GM10248 (cell line): ENCODE measurements at places on chromosomes 3 and 15.

- no peak for DNase-seq
Observed at GRCh38 chr3:134938029-134938525, 143.0 kb downstream of the EPHB1 start.

GRCh38 chr3:28244491-28244890, 3.1 kb downstream of the CMC1 start:
- DNase-seq, result no peak

- no peak for DNase-seq
Observed at GRCh38 chr3:111872979-111873378, 13.9 kb downstream of the PHLDB2 start.

DNA sequence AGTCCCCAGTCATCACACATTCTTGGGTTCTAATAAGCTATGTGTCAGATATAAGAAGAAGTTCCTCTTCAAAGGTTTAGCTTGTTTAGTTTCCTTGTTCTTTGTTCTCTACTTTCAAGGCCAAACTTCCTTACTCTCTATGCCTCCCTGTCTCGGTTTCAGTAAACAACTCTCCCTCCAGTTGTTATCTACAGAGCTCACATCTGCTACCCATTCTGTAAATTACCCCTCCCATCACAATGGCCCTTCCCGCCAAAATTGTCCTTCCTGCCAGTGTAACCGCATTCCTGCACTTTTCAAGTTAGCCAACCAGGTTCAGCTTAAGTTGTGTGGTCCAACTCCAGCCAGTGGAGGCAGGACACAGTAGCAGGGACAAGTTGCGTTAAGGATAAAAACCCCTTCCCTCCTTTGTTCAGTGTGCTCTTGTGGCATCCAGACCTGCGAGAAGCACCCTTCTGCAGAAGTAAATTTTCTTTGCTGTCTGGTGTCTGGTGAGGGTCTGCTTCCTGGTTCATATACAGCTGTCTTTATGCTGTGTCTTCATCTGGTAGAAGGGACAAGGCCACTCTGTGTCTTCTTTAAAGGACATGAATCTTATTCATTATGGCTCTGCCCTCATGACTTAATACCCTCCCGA, 342.1 kb upstream of the GRM7 start:
- DNase-seq, result no peak

DNA sequence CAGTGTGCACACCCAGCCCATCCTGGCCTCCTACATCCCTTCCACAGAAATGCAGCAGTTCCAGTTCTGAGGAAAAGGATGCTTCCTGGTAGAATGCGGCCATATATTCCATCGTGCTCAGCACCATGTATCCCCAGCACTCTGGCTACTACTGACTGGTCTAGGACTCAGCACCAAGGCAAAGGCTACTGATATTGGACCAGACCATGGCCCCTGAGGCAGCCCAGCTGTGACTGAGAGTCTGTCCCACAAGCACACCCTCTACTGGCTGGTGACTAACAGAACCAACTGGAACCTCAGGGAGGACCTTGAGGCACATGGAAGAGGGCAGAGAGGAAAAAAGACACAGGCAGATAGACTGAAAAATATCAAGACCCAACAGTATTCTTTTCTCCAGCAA, 30.0 kb downstream of the TARS3 start:
- no peak for DNase-seq

DNA sequence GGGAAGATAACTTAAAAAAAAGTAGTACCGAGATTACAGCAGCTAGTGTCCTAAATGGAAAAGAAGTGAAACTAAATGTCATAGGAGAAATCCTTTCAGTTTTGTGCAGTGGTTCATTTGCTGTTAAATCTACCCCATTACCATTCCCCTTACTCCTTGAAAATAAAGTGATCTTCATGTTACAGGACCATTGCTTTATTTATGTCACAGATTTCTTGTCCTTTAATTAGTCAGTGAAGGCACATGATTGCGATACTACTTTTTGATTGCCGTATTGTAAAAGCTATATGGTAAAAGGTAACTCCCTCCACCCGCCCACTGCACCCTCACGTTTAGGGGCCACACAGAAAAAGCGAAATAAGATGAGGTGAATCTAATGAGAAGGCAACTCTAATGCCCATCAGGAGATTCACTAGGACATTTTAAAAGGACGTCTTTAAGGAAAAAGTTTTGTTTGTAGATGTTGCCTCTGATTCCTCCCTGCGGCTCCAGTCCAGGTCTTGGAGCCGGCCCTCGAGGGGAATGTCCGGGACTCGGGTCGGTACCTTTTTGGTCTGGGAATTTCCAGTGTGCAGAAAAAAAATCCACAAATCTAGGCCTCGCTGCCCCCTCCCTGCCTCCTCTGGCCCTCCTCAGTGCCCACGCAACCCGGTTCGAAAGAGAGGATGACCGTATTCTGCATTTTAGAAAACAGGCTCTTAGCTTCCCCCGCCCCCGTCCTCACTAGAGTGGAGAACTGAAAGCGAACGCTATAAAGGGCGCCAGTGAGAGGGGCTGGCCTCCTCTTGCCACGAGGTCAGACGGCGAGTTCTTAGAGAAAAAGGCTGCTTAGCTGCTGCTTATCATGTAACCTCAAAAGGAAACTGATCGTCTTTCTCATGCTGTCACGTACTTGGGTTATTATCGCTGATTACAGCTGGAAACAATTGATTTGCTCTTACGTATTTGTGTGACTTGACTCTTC, 21.8 kb upstream of the NFKBIZ start:
- DNase-seq, result peak; percentile 80

- DNase-seq, result no peak
Observed at GRCh38 chr15:85356276-85356675, 24.1 kb upstream of the AKAP13 start.

- DNase-seq, result no peak
Observed at GRCh38 chr3:103847081-103848062, 1412.6 kb downstream of the ZPLD1 start.

DNA sequence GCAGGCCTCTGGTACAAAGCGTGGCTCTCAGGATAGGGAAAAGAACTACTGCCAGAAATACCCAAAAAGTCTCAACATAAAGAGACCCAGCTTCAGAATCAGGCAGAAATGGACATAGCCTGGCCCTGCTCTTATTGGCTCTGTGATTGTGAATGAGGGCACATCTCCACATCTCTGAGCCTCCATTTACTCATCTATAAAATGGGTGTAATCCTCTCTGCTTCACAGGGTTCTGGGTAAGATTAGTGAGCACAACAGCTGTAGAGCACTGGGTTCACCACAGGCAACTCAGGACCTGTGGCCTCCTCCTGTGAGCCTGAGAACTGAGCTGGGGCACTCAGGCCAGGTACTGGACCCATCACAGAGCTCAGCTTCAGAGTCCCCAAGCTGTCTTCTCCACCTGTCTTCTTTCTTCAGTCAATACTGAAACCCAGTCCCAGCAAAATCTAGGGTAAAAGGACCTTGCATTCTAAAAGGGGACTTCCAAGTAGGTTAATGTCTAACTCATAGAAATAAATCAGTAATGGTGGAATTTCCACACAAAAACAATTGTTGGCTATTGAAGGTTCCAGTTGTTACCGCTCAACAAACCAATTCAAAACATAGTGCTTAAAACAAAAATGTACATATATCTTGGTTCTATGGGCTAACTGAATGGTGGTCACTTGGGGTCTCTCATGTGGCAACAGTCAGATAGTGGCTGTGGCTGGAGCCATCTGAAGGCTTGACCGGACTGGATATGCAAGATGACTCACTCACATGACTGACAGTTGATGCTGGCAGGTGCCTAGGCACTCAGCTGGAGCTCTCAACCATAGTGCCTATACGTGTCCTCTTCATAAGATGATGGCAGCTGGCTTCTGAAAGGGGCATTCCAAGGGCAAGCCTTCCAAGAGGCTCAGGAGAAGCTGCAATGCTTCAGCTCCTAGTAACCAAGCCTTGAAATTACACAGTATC, 47.3 kb downstream of the TRIM42 start:
- peak; percentile 31 for DNase-seq

GRCh38 chr3:15769256-15769915, 28.4 kb downstream of the ANKRD28 start:
- peak; percentile 24 for DNase-seq
